ENCODE measurements at places on chromosomes 7 and 10. TPM values are rescaled to one million over a fixed set of nuclear protein-coding genes. Genes with fewer than 3 reads are reported as not detected.
A peak's percentile ranks its signal among the peaks of the same experiment; 100 is the strongest.

DNA sequence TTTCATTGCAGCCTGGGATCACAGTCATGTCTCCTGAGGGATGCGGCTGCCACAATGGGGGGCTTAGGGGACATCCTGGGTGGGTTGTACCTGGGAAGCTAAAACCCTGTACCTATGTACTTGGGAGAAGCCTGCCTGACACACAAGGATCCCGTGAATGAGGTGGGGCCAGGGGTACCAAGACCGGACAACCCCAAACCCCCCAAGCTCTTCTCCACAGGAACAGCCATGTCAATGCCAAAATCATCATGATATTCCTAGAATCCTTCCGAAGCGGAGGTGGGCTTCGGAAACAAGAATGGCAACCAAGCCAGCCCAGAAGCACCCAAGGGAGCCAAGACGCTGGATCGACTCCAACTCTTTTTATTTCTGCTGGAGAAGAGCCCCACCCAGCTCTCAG is 260.3 kb upstream of the TCERG1L start:
- DNase-seq, result no peak

DNA sequence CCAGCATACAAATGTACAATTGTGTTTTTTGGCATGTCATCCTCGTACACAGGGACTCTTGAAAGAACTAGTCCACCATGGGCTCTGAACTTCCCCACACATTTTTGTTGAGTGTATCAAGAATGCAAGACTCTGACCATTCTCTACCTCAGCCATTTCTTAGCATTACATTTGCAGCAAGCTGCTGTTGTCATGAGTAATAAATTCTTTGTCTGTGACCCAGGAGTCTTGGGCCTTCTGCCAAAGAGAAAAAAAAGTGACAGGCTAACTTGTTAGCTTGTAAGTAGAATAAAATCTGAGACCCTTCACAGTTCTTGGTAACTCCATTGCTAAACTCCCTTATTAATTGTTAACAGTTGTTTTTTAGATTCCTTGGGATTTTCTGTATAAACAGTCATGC is 542.3 kb upstream of the MBL2 start:
- peak; percentile 53 for DNase-seq

ZCCHC24 gene
- polyA plus RNA-seq, result 0.96 TPM

DNA sequence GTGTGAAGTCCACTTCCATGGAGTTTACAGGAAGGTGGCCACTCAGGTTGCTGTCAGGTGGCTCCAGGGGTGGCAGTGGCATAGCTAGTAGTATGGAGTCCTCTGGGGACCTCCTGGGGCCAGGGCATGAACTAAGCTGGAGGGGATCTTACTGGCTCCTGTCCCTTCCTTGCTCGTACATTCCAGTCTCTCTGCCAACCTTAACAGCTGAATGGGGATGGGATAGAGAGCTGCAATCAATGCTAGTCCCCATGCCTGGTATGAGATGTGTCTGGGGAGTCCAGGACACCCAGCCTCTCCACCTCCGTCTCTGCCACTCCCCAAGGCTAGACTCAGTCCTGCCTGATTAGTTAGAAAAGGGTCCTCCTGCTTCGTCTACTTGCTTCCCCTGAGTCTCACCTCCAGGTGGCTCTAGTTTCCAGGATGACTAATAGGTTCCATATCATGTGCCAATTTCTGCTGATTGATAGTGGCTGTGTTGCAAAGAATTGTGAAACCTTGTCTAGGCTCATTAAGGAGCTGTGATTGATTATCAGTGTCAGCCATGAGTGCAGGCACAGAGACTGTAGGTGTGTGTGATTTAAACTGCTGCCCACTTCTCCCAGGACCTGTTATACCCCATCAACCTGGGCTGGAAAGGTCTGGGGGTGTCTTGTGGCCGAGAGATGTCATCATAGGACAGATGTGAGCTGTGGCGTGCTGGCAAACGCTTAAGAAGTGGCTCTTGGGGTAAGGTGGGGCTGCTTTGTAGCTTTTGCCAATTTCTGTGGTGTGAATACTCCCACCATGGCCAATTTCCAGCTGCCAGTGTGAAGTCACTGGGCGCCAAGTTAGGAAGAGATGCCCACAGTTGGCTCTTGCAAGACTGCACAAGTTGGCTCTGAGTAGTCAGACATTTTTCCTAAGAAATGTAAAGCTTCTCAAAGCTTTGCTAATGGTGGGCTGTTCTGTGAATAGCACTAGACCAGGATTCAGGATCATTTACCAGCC is 59.8 kb downstream of the COL13A1 start:
- peak; percentile 70 for DNase-seq

DNA sequence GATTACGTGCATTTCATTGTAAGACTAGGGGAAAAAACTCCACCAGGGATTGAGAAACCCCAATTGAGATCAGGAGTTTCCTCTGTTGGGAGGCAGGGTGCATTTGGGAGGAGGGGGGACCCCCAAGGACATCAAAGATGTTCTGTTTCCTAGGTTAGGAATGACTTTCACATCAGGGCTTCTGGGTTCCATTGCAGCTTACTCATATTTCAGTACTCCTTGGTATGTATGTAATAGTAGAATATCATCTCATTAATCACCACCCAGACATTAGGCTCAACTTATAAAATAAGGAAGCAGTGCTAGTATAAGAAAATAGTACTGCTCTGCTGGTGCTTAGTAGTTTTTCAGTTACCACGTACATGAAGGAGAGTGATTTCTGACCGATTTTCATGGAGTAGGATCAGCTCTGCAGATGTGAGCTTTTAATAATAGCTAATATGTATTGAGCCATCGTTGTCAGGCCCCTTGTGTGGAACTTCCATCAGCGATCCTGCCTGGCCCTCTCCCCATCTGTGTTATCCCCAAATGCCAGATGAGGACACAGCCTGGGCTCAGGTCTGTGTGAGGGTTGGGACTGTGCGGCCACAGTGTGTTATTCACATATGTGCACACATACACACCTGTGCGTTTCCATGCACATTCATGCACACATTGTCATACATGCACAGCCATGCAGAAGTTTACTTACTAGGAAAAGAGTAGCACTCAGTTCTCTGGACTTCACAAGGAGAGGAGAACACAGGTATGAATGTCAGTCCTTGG is 23.5 kb downstream of the UPP1 start:
- DNase-seq, result no peak
